ENCODE measurements at places on chromosomes 1 and 21.

- no peak for DNase-seq
Observed at GRCh38 chr1:157532569-157532968, 19.7 kb downstream of the FCRL5 start.

- DNase-seq = no peak
Observed at GRCh38 chr1:85320371-85321131, 44.1 kb upstream of the BCL10 start.

- DNase-seq = peak; percentile 6
Observed at GRCh38 chr1:67850611-67851075, 17.4 kb upstream of the GNG12 start.

DNA sequence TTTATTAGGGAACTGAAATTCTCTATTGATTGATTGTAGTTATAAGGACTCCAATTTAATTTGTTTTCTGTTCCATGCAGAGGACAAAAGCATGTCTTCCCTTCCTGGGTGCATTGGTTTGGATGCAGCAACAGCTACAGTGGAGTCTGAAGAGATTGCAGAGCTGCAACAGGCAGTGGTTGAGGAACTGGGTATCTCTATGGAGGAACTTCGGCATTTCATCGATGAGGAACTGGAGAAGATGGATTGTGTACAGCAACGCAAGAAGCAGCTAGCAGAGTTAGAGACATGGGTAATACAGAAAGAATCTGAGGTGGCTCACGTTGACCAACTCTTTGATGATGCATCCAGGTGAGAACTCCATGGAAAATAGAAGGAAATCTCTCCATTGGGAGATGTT lies 1.5 kb downstream of the SETDB1 start:
- DNase-seq = peak; percentile 45

DNA sequence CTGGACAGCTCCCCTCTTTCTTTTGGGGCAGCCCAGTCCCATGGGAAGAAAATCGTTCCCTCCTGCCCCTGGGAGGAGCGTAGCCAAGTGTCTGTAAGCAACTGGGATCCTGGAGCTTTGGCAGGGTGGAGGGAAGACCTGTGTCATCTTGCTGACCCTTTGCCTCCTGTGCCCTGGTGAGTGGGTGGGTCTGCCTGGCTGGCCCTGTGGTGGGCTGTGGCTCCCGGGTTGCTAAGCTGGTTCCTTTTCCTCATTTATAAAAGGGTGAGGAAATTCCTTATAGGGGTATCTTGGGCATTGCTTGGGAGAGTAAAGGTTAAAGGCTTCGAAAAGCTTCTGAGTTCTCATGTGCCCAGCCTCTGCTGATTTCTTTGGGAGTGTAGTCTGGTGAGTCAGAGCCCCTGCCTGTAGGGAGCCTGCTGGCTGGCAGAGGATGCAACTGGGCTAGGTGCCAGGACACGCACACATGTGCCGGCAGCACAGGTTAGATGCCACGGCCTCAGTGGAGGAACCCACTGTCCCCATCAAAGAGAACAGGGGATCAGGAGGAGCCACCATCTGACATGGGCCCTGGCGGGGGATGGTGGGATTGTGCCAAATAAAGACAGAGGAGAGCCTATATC lies 85.2 kb downstream of the ARHGEF10L start:
- DNase-seq = no peak

GRCh38 chr1:56905667-56906066 lies 51.1 kb downstream of the C8A start:
- no peak for DNase-seq

GRCh38 chr1:150557813-150558212 lies 8.6 kb downstream of the ADAMTSL4 start:
- DNase-seq = no peak

DNA sequence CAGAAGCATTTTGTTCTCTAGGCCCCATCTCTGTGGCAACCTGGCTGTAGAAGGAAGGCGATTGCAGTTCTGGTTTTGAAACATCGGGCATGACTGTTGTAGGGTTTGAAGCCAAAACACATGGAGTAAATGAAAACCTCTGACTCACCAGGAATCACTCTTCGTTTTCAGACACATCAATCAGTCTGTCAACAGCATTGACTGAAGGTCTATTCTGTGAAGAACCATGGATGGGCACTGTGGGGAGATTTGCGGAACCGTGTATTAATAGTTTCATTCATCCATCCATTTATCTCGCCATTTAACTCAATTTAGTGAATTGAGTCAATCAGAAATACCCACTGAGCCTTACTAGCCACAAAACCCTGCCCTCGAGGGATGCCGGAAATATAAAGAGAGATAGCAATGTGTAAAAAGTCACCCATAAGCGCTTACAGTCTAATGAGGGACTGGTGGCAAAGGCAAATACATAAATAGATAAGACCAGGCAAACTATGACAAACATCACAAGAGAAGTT lies 364.6 kb upstream of the PROX1 start:
- DNase-seq = no peak

- no peak for DNase-seq
Observed at GRCh38 chr1:203131548-203132200, 4.1 kb downstream of the ADORA1 start.

- no peak for DNase-seq
Observed at GRCh38 chr1:55037733-55038551, 1.4 kb upstream of the PCSK9 start.

- no peak for DNase-seq
Observed at GRCh38 chr1:24357038-24357437, 37.9 kb downstream of the GRHL3 start.

DNA sequence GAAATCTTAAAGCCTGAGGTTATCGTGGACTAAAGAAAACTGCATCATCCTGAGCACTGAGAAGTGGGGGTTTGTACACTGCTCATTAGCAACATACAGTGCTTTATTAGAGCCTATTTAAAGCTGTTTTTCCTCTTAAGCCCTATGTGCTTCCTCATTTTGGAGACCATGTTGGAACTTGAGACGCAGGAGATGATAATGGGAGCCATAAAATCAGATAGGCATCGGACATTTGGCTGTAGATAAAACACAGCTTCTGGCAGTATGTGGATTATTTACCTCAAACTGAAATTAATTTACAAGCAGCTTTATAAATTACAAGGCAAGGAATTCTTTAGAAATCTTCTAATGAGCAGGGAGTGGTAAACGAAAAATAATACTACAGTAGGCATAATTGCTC lies 147.7 kb upstream of the IVNS1ABP start:
- peak; percentile 10 for DNase-seq

GRCh38 chr1:59316497-59317128 lies 19.7 kb downstream of the FGGY start:
- DNase-seq = no peak

GRCh38 chr21:42708107-42708506 lies 54.7 kb downstream of the PDE9A start:
- no peak for DNase-seq

DNA sequence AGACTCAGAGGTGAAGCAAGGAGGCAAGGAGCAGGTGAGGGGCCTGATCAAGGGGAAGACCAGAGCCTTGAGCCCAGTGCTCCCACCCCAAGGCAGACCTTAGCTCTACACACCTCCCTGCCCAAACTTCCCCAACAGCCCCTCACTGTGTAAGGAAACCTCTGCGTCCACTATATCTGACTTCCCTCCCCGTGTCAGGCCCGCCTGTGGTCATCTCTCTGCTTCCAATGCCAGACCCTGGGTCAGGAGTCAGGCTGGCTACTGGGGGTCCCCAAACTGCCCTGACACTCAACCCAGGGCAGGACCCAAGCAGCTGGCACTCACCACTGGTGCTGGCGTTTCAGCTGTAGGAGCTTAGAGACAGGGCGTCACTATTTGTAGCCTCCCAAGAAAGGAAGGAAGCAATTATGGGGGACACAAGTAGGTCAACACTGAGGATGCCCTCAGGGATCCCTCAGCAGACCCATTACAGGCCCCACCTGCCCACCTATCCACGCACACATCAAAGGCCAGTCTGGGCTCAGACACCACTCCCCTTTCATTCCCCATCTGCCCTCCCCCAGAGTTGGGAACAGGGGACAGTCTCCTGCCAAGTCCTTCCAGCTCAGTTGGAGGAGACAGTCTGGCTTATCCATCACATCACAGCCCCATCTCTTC lies 811 bp upstream of the S100A3 start:
- no peak for DNase-seq

DNA sequence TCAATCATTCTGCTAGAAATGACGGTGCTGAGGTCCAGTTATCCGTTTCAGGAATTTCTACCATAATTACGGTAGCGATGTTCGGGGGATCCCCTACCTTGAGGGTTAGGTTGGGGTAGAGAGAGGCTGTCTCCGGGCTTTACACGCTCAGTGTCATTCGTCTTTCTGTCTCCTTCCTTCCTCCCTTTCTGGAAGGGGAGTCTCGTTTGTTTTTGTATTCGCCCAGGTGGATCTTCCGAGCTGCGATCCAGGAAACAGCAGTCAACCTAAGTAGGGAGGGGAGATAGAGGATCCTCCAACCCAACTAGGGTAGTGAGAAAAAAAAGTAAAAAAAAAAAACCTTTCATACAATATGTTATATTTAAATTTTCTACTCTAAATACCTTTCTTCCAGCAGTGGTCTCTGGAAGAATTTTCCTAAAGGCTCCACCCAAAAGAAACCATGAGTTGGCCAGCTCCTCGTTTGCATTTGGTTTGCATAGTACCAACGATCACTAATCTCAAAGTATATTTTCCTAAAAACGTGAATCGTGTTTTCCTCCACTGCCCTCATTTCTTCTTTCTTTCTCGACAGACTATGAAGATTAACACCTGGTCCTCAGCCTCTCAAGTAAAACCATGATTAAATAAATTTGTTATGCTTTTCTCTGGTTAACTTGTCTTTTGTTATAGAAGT lies 611 bp upstream of the PIK3C2B start:
- no peak for DNase-seq

- DNase-seq = no peak
Observed at GRCh38 chr1:28437264-28437923, 67.9 kb downstream of the PHACTR4 start.

- no peak for DNase-seq
Observed at GRCh38 chr21:17372200-17372599, 140.6 kb upstream of the CXADR start.

- no peak for DNase-seq
Observed at GRCh38 chr1:77652268-77652667, 30.2 kb downstream of the ZZZ3 start.

DNA sequence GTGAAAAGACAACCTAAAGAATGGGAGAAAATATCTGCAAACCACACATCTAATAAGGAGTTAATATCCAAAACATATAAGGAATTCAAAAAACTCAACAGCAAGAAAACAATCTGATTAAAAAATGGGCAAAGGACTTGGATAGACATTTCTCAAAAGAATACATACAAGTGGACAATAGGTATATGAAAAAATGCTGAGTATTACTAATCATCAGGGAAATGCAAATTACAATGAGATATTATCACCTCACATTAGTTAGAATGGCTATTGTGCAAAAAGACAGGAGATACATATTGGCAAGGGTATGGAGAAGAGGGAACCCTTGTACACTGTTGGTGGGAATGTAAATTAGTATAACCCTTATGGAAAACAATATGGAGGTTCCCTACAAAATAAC lies 44.9 kb downstream of the TRMT1L start:
- no peak for DNase-seq

DNA sequence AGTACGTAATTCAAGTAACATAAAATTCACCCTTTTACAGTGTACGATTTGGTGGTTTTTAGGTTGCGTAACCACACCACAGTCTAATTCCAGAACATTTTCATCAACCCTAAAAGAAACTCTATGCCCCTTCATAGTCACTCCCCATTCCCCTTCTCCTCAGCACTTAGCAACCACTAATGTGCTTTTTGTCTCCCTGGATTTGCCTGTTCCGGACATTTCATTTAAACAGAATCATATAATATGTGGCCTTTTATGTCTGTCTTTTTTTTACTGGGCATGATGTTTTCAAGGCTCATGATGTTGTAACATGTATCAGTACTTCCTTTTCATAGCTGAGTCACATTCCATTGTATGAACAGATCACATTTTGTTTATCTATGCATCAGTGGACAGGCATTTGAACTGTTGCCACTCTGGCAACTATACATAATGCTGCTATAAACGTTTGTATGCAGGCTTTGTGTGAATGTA lies 20.8 kb downstream of the OBSCN start:
- peak; percentile 42 for DNase-seq

DNA sequence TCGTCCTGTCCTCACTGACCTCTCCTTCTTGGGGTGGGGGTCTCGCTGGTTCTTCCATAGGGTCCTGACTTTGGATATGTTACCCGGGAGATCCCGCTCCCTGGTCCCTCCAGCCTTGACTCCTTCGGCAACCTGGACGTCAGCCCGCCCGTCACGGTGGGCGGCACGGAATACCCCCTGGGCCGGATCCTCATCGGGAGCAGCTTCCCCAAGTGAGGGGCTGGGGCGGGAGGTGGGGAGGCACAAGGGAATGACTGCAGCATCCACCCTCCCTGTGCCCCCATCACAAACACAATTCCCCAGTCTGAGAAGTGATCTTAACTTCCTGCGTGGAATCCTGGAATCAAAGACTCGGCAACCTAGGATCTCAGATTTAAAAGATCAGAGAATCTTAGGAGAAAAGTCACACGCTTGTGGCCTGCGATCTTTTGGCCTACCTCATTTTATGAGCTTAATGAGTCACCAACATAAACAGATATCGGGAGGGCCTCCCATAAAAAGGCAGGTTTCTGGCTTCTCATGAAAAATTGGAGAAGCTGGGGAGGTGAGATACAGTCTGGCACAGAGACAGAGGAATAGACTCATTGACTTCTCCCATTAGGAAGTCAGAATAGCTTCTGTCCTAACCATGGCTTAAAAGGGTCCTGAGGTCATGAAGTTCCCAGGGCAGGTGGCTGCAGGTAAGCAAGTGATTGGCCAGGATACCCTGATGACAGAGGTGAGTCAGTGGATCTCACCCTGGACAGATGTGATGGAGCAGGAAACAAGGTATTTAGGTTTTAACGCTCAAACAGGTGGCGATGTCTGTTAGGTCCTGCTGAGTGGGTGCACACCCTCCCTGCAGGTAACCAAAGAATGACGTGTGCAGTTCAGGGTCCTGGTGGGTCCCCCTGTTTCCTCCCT lies 15.9 kb upstream of the PADI3 start:
- DNase-seq = no peak

- DNase-seq = no peak
Observed at GRCh38 chr1:3221112-3222041, 152.4 kb downstream of the PRDM16 start.

DNA sequence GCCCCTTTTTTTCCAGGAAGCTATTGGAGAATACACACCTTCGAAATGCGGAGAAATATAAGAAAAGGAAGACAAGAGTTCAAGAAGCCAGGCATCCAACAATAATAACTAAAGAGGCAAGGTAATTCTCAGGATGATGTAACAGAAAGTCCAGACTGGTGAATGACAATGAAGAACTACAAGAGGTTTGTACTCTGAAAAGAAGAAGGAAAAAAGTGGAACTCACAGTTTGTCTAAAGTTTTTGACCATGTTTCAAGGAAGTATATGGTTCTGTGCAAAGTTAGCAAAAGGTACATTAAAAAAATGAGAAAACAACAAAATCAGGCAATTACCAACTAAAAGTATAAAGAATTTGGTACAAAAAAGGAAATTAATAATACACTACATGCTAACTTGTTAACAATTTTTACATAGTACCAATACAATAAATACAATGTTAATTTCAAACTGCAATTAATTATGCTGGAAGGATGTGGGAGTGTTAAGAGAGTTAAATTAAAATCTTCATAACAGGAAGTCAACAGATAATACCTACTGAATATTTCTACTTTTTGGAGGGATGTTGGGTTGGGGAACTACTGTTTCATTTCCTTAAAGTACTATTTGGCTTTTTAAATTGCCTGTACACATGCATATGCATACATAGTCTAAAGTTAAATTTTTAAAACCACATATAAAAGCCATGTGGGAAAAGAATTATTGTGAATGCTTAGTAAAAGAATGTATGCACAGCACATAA lies 12.9 kb upstream of the CD55 start:
- DNase-seq = peak; percentile 44
